A549 treated with CORT108297 at 1 μM for 4 hours (cell line): ENCODE measurements at places on chromosomes 1 and 21. TPM values are rescaled to one million over a fixed set of nuclear protein-coding genes. Genes with fewer than 3 reads are reported as not detected.

The S100A2 gene
- total RNA-seq = 16.0 to 29.8 TPM (median 24.0 TPM) in 5 replicates

The ANGPTL7 gene
- total RNA-seq = not detected in 5 replicates

The OR2AK2 gene
- total RNA-seq = not detected in 5 replicates

The VHLL gene
- total RNA-seq = not detected in 5 replicates

The LDLRAD2 gene
- 0.07 to 0.12 TPM (median 0.09 TPM) in 5 replicates for total RNA-seq

The PCP4L1 gene
- 0.06 to 0.13 TPM (median 0.07 TPM) in 4 of 5 replicates, not detected in the other for total RNA-seq

The RGS16 gene
- 0.18 to 0.29 TPM (median 0.25 TPM) in 5 replicates for total RNA-seq
